Peyer's patch (tissue), 4 donors: ENCODE measurements at places on chromosomes 4 and X. TPM values are rescaled to one million over a fixed set of nuclear protein-coding genes. Genes with fewer than 3 reads are reported as not detected.
A peak's percentile ranks its signal among the peaks of the same experiment; 100 is the strongest.

DNA sequence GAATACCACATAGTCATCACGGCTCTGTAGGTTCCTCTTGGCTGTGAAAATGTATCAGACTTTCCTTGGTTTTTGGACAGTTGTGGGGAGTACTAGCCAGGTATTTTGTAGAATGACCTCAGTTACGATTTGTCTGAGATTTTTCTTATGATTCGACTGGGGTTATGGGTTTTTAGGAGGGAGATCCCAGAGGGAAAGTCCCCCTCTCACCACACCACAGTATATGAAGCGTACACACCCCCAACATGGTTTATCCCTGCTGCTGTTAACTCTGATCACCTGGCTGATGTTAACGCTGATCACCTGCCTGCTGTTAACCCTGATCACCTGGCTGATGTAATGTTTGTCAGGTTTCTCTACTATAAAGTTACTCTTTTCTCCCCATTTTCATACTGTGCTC lies 72.6 kb downstream of the ANAPC4 start:
- H3K4me1 ChIP-seq: no peaks in the 10 kb centered on the region
- H3K36me3 ChIP-seq: no peaks in the 10 kb centered on the region
- no peak overlapping the region for H3K27ac ChIP-seq
- H3K4me3 ChIP-seq: no peak overlapping the region
- no peak for DNase-seq
- H3K27me3 ChIP-seq: no peaks in the 10 kb centered on the region

GRCh38 chr4:36111172-36111571 lies 133.1 kb downstream of the ARAP2 start:
- no peak for DNase-seq
- peaks cover 11% of the 10 kb centered on the region for H3K36me3 ChIP-seq
- no peaks in the 10 kb centered on the region for H3K4me1 ChIP-seq
- H3K4me3 ChIP-seq: no peak overlapping the region
- no peak overlapping the region for H3K27ac ChIP-seq
- H3K27me3 ChIP-seq: no peaks in the 10 kb centered on the region

GRCh38 chr4:56857601-56858309 lies 36.3 kb upstream of the SPINK2 start:
- no peak overlapping the region for H3K4me3 ChIP-seq
- no peak for DNase-seq
- H3K27ac ChIP-seq: no peak overlapping the region
- H3K4me1 ChIP-seq: no peaks in the 10 kb centered on the region

DNA sequence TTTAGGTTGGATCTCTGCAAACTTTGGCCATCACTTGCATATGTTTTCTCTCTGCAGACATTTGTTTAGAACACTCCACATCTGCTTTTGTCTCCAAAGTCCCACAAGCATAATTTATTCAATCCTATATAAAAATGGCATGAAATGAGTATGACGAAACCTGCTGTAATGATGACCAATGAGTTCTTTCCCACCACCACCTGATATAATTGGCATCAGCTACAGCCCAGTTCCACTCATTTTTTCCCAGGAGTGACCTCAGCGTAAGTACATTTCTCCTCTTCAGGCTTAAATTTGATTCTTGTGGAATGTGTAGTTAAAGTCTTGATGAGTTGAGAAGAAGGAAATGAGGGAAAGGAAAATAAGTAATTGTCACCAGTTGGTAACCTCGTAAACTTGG lies 205.1 kb downstream of the AWAT2 start:
- H3K4me3 ChIP-seq: no peak overlapping the region
- no peaks in the 10 kb centered on the region for H3K27me3 ChIP-seq
- DNase-seq: no peak
- no peaks in the 10 kb centered on the region for H3K36me3 ChIP-seq

DNA sequence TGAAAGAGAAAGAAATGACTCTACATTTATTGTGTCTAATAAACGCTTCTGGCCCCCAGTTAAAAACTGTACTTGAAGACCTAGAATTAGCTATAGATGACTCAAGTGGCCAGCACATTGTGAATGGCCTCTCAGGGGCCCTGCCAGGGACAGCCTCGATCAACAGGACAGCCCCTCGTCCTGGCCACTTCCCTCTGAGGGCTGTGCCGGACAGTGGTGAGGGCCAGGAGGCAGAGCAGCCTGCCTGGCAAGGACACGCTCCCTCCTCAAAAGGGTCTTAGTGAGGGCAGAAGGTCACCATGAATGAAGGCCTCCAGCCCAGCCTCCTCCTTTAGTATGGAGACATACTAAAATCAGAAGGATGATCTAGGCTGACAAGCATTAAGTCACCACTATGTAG lies 16.5 kb downstream of the RNF212 start:
- no peak overlapping the region for H3K4me3 ChIP-seq
- H3K4me1 ChIP-seq: no peaks in the 10 kb centered on the region
- H3K27me3 ChIP-seq: no peaks in the 10 kb centered on the region
- H3K36me3 ChIP-seq: no peaks in the 10 kb centered on the region
- DNase-seq: no peak
- H3K27ac ChIP-seq: no peak overlapping the region

DNA sequence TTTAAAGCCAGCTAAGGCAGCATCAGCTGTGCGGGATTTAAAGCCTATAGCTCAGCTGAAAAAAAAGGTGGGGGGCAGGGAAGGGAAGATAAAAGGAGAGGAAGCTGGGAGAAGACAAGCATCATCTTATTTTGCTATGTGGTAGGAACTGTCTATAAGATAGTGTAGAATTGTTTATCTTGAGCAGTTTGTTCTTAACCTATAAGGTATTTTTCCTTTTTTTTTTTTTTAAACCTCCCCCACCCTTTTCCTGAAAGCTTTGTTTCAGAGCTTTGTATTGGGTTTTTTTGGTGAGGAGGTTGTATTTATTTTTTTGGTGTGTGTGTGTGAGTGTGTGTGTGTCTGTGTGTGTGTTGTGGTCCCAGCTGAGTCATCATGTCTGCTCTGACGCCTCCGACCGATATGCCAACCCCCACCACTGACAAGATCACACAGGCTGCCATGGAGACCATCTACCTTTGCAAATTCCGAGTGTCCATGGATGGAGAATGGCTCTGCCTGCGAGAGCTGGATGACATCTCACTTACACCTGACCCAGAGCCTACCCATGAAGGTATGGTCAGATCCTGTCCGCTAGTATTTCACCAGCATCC lies 531 bp downstream of the RUFY3 start:
- peak overlapping the region; percentile 30 for H3K4me3 ChIP-seq
- DNase-seq: no peak
- H3K36me3 ChIP-seq: no peaks in the 10 kb centered on the region
- H3K27me3 ChIP-seq: no peaks in the 10 kb centered on the region
- no peak overlapping the region for H3K27ac ChIP-seq
- H3K4me1 ChIP-seq: no peaks in the 10 kb centered on the region

DNA sequence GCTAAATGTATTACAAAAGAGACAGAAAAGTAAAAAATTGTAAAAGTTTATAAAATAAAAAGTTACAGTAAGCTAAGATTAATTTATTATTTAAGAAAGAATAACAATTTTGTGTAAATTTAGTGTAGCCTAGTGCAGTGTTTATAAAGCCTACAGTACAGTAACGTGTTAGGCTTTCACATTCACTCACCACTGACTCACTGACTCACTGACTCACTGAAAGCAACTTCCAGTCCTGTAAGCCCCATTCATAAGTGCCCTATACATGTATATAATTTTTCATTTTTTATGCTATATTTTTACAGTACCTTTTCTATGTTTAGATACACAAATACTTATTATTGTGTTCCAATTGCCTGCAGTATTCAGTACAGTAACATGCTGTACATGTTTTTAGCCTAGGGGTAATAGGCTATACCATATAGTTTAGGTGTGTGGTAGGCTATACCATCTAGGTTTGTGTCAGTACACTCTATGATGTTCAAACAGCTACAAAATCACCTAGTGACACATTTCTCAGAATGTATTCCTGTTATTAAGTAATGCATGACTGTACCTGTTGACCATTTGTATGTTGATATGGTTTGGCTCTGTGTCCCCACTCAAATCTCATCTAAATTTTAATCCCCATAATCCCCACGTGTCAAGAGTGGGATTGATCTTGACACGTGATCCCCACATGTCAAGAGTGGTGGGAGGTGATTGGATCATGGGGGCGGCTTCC lies 57.9 kb downstream of the CFAP299 start:
- H3K36me3 ChIP-seq: no peaks in the 10 kb centered on the region
- no peaks in the 10 kb centered on the region for H3K4me1 ChIP-seq
- H3K27ac ChIP-seq: no peak overlapping the region
- no peak overlapping the region for H3K4me3 ChIP-seq

DNA sequence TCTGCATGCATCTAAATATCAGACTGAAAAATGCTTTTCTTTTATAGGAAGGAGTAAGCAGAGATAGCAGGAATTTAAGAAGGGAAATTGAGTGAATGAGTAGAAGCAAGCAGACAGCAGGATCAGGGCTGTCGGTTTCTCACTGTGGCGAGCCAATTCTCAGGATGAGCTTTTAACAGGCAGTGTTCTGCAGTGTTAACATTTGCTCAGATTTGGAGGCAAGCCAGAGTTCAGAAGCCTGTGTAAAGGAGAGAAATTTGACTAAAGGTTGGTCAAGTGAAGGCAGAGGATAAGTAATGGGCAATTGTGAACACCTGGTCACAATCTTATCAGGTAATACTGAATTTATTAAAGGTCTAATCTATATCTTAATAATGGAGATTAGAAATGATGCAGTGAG lies 133.3 kb upstream of the MAGEB16 start:
- H3K27me3 ChIP-seq: no peaks in the 10 kb centered on the region
- H3K4me1 ChIP-seq: no peaks in the 10 kb centered on the region
- H3K27ac ChIP-seq: no peak overlapping the region
- no peak overlapping the region for H3K4me3 ChIP-seq

DNA sequence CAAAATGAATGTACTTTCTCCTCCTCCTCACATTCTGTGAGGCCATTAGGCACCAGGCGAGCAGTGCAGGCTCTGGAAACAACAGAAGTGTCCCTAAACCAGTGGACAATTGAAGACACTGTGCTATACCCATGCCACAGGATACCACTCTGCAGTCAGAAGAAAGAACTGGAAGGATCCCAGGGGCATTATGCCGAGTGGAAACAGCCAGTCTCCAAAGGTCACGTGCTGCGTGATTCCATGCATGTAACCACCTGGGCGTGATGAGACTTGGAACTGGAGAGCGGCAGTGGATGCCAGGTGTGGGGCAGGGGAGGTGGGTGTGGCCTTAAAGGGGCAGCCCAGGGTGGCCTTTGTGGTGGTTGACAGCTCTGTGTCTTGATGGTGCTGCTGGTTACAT lies 139.4 kb downstream of the EVC2 start:
- no peaks in the 10 kb centered on the region for H3K36me3 ChIP-seq
- no peak overlapping the region for H3K4me3 ChIP-seq
- no peak overlapping the region for H3K27ac ChIP-seq
- no peak for DNase-seq

DNA sequence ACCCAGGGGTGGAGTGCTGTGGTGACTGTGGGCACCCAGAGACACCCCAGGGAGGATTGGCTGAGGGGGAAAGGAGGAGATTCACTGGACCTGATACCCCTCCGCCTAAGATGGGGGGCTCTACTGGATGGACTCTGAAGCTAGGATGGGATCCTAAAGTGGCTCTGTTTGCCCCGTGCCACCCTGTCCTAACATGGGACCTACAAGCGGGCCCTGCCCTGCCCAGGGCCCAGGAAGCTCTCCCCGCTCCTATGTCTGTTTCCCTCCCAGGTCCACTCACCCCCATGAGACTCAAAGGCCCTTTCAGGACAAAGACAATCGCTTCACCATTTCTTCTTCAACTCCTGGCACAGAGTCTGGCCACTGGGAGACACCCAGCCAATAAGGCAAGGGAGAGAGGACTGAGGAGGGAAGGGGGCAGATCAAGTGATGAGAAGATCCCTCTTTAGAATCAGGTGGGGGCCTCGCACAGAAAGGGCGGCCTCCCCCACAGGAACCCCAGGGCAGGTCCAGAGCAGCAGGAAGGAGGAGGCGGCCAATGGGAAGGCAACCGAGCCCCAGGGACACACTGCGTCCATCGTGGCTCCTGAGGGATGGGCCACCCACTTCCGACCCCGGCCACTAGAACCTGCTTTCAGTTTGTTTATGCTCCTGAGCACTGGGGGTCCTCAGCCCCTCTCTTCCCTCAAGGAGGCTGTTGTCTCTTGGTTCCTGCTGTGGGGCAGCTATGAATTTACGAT lies 155.4 kb downstream of the AFAP1 start:
- H3K27me3 ChIP-seq: no peaks in the 10 kb centered on the region
- DNase-seq: peak; percentile 16
- no peak overlapping the region for H3K27ac ChIP-seq
- H3K4me1 ChIP-seq: no peaks in the 10 kb centered on the region

- no peak overlapping the region for H3K27ac ChIP-seq
- no peak for DNase-seq
- no peak overlapping the region for H3K4me3 ChIP-seq
- H3K4me1 ChIP-seq: no peaks in the 10 kb centered on the region
- no peaks in the 10 kb centered on the region for H3K27me3 ChIP-seq
Measured at GRCh38 chr4:126572264-126572663, 1060.5 kb upstream of the INTU start.

GRCh38 chr4:169377367-169377766 lies 106.6 kb upstream of the SH3RF1 start:
- H3K4me1 ChIP-seq: no peaks in the 10 kb centered on the region
- H3K36me3 ChIP-seq: no peaks in the 10 kb centered on the region
- DNase-seq: no peak
- no peaks in the 10 kb centered on the region for H3K27me3 ChIP-seq
- H3K4me3 ChIP-seq: no peak overlapping the region
- no peak overlapping the region for H3K27ac ChIP-seq

DNA sequence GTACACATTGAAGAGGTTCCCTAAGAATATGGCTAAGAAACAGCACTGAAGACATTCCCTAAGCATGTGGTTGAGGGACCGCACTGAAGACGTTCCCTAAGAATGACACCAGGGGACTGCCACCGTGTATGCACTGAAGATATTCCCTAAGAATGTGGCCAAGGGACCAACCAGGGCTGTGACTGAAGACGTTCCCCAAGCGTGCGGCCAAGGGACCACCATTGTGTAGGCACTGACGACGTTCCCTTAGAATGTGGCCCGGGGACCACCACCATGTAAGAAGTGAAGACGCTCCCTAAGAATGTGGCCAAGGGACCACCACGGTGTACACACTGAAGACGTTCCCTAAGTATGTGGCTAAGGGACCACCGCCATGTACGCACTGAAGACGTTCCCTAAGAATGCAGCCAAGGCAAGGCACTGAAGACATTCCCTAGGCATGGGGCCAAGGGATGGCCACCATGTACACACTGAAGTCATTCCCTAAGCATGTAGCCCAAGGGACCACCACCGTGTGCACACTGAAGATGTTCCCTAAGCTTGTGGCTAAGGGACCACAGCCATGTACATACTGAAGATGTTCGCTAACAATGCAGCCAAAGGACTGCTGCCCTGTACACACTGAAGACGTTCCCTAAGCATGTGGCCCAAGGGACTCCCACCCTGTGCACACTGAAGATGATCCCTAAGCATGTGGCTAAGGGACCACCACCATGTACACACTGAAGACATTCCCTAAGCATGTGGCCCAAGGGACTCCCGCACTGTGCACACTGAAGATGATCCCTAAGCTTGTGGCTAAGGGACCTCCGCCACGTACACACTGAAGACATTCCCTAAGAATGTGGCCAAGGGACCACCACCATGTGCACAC lies 22.0 kb downstream of the DHRSX start:
- no peak overlapping the region for H3K4me3 ChIP-seq
- H3K4me1 ChIP-seq: no peaks in the 10 kb centered on the region
- no peaks in the 10 kb centered on the region for H3K36me3 ChIP-seq
- no peaks in the 10 kb centered on the region for H3K27me3 ChIP-seq

The PCYT1B gene
- total RNA-seq: not detected

The CT45A6 gene
- not detected for total RNA-seq

The ETNPPL gene
- total RNA-seq: not detected

The SPANXD gene
- total RNA-seq: not detected

The APOOL gene
- 8.9 TPM for total RNA-seq

The PPP2R2C gene
- 0.27 TPM for total RNA-seq

The RGN gene
- total RNA-seq: 0.53 TPM

The GLOD5 gene
- 15.3 TPM for total RNA-seq

The GRIPAP1 gene
- 32.4 TPM for total RNA-seq

The CYTL1 gene
- 5.8 TPM for total RNA-seq
